ENCODE measurements at places on chromosomes 3 and 15.

- no peak for DNase-seq
Observed at GRCh38 chr15:28888900-28889299, 3.1 kb downstream of the APBA2 start.

DNA sequence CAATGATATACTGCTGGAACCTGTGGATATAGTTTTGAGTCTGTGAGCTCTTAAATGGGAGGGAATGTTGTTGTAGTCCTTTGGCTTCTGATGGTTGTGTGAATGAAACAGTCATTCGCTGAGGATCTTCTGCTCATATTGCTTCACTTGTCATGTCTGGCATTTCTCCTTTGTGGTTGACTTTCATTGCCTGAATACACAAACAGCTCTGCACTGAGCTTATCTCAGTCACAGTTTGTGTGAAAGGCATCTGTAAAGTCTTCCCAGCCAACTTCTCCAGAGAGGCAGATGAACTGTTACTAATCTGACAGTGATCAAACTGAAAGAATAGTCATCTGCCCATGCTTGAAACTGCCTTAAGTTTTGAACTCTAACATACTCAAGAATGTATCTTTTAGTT is 59.8 kb downstream of the TMED3 start:
- DNase-seq: no peak

DNA sequence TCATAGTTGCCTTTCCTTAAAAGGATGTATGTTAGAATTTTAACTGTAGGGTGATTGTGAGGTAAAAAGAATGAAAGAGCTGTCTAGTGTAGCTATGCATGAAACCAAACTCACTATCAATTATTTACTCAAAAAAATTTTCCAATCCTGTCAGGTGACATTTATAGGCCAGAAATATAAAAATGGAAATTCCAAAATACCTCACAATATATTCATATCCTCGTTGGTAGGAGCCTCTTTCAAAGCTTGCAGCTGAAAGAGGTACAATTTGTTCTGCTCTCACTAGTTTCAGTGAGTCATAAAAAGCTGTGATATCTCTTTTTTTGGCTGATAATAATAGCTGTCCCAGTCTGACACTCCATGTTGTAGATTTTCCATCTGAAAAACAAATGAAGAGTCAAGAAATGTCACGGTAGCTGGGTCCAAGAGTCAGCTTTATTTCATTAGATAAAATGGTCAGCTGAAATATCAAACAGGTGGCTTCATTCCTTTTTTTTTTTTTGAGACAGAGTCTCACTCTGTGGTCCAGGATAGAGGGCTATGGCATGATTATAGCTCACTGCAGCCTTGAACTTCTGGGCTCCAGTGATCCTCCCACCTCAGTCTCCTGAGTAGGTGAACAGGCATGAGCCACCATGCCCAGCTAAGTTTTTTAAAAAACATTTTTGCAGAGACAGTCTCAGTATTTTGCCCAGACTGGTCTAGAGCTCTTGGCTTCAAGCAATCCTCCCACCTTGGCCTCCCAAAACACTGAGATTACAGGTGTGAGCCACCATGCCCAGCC is 50.8 kb upstream of the XRN1 start:
- DNase-seq: peak; percentile 29

DNA sequence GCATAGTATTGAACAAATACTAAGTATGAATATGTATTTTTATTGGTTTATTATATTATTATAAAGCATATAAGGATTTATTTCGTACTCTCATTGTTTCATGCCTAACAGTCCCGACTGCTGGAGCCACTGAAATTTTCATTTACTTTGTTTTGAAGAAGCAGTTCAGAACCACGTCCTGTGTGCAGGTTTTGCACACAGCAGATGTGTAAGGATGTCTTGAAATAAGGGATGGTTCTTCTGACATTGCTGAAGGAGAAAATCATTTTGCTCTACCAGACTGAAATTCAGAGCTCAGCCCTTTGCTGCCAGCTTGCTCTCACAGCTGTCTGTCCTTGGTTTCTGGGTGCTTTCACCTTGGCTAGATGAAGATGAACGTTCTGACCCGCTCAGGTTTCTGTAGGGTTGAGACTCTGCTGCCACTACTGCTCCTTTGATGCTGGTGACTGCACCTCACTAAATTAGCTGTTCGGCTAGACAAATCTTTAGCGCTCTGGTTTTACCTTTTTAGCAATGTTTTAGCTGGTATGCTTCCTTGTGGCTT is 54.2 kb downstream of the UBE2E1 start:
- DNase-seq: no peak

GRCh38 chr3:69088063-69088462 is 3.3 kb downstream of the ARL6IP5 start:
- DNase-seq: no peak

DNA sequence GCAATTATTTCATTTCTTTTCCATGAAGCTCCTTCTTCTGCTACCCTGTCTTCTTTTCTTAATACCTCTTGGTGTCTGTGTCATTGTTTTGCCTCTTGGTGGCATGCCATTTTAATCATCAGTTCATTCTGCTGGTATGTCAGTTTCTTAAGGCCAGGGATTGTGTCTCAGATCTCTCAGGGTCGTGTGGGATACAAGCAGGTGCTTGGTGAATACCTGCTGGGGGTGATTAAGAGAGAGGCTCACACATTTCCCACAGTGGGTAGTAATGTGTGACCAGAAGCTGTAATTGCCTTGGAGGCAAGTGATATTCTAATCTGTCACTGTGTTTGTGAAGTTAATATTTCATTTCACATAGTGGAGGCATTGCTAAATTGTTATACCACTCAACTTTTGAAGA is 361.4 kb upstream of the TRIM42 start:
- DNase-seq: no peak

DNA sequence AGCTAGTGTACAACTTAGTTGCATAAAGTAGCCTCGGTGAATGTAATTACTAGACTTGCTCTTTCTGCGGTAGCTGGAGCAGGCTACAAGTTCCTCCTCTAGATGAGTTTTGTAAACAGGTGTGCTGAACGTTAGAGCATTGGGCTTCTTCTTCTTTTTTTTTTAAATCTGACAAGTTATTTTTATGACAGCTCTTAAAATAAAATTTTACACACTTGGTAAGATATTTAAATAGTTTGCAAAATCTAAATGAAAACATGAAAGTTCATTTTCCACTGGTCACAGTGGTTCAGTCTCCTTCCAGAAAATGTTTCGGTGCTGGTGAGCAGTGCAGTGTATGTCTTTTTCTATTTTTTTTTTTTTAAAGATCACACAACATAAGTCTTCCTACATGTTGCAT is 3.0 kb downstream of the CCR9 start:
- DNase-seq: no peak
